ENCODE measurements at places on chromosomes 7 and 10. TPM values are rescaled to one million over a fixed set of nuclear protein-coding genes. Genes with fewer than 3 reads are reported as not detected.

DNA sequence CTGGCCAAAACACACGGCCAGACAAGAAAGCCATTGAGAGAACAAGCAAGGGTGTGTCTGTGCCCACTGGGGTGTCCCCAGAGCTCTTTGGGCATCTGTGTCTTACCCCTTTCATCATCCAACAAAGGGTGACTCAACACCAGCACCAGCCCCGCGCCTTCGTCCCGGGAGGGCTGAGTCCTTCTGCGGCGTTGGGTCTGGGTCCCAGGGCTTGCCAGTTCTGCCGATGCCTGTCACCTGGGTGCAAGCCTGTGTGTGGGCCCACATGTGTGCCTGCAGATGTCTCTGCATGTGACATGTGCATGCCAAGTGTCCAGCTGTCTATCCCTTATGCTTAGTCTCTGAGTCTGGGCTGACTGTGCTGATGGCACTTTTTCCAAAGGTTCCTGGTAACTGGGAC lies 24.4 kb upstream of the ELN start:
- DNase-seq: no peak

GRCh38 chr7:97007583-97007861 lies 2.2 kb downstream of the DLX6 start:
- no peak for DNase-seq

DNA sequence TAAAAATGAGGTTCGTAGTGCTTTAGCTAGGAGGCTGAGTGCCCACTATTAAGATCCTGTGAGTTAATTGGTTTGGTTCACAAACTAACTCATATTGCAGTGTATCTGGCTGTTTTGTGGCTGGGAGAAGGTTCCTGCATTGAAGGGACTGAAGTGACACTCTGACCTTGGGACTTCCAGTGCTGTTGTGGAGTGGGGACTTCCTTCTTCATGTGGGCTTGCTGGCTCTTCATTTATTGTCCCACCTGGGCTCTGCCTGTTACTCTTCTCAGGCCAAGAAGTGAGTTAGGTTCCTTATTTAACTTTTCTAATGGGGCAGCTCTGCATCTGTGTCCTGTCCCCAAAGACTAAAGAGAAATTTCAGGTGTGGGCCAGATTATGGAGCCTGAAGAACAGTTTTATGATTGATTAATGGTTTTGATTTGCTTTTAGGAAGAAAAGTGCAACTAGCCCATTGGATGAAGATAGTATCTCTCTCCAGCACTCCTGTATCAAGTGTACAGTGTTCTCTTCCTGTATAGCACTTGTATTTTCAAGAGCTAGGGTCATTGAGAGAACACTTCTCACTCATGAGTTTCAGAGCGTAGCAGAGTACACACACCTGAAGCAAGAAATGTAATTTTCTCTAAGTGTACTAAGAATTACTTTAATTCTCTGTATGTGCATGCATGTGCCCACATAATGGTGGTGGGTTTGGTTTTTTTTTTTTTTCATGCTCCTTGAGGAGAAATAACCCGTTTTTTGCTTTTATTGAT lies 54.8 kb downstream of the AUTS2 start:
- DNase-seq: no peak

DNA sequence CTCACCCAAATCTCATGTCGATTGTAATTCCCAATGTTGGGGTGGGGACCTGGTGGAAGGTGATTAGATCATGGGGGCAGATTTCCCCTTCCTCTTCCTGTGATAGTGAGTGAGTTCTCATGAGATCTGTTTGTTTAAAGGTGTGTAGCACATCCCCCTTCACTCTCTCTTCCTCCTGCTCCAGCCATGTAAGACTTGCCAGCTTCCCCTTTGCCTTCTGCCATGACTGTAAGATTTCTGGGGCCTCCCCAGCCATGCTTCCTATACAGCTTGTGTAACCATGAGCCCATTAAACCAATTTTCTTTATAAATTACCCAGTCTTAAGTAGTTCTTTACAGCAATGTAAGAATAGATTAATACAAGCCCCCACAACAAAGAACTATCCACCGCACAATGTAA lies 109.9 kb upstream of the JAZF1 start:
- no peak for DNase-seq

GRCh38 chr7:128890306-128891109 lies 20.0 kb downstream of the KCP start:
- no peak for DNase-seq

DNA sequence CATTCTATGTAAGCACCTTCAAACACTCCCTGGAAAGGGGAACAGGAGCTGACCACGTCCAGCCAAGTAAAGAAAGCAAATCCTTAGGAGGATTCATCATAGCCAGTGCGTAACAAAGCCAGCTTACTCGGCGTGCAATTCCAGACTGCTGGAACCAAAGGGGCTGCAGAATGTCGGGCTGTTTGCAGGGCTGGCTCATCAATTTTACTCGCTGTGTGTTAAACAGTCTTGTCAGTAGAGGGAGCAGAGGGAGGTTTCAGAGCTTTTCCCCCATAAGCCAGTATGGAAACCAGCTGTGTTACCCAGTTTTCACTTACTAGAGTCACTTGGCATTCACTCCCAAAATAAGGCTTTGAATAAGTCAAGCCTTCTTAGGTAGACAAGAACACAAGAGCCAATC lies 127.1 kb downstream of the KMT2E start:
- no peak for DNase-seq

DNA sequence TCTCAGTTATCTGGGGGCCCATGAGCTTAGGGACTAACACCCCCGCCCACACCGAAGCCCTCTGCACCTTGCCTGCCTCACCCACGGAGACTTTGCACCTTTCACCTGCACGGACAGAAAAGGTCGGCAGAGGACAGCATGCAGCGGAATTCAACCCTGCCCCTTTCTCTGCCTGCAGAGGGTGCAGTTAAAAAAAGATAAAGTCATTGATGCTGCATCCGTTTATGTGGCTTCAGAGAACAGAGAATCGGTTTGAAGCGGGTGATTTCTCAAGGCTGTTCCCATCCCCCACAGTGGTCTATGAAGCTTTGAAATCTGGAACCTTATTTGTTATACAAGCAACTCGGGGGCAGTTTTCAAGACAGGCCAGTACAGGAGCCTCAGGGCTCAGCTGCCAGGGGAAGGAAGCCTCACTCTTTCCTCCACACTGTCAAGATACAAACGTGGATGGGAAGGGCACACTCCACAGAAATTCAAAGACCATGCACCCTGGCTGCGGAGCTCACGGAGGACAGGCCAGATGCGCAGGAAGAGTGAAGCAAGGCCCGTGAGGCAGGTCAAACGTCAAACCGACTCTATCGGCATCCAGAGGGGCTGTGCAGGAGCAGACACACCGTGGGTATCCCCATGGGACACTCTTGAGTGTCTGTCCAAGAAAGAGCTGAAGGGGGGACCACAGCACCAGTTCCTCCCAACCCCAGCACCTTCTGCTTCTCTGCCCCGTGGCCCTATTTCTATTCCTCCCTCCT lies 66.3 kb downstream of the INSIG1 start:
- no peak for DNase-seq

- DNase-seq: no peak
Measured at GRCh38 chr10:129046065-129046681, 420.9 kb upstream of the MGMT start.

- DNase-seq: no peak
Measured at GRCh38 chr7:26759108-26759507, 105.3 kb downstream of the SKAP2 start.

DNA sequence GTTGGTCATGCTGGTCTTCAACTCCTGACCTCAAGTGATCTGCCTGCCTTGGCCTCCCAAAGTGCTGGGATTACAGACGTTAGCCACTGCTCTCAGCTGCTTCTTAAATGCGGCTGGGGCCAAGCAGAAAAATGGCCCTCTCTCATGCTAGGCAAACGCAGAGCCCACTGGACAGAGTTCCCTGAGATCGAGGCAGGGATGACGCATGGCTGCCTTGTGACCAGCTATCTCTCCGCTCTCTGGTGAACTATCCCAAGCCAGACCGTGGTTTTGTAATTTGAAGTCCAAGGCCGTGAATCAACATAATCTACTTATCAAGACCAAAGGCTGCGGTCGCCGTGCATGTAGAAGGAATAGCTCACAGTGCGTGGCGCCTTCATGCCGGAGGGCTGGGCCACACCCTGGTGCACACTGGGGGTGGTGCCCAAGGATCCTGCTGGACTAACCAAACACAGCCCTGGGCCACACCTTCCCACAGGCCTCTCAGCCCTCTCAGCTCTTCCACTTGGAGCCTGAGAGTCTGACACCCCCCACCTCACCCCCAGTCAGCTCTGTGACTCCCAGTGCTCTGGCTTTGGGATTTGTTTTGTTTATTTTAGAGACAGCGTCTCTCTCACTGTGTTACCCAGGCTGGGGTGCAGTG lies 88.1 kb upstream of the CUX1 start:
- no peak for DNase-seq

GRCh38 chr10:78441694-78442093 lies 408.0 kb downstream of the RPS24 start:
- no peak for DNase-seq

DNA sequence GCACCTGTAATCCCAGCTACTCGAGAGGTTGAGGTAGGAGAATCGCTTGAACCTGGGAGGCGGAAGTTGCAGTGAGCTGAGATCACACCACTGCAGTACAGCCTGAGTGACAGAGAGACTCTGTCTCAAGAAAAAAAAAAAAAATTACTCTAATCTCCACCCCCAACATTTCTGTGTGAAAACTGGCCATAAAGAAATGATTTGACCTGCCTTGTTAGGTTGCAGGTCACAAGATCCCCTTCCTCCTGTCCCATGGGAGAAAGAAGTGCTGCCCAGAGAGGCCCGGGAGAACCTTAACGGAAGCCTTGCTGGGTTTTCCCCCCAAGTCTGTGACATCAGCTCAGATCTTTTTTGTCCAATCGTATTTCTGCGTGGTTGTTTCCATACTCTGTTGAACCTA lies 8.7 kb upstream of the CALHM1 start:
- no peak for DNase-seq

GRCh38 chr7:44445986-44446671 lies 44.3 kb downstream of the NUDCD3 start:
- DNase-seq: no peak

GRCh38 chr7:131688738-131689661 lies 132.6 kb upstream of the PODXL start:
- no peak for DNase-seq

- no peak for DNase-seq
Measured at GRCh38 chr7:128035712-128036111, 4.5 kb upstream of the LRRC4 start.

The OIT3 gene
- 2.5 TPM for polyA plus RNA-seq

The IQUB gene
- 0.40 TPM for polyA plus RNA-seq

The TMEM130 gene
- polyA plus RNA-seq: 64.2 TPM

The UBE2D1 gene
- 35.5 TPM for polyA plus RNA-seq

The CCDC3 gene
- 13.3 TPM for polyA plus RNA-seq
